Thymus (tissue), 14 donors: ENCODE measurements at places on chromosomes 13 and 19.

DNA sequence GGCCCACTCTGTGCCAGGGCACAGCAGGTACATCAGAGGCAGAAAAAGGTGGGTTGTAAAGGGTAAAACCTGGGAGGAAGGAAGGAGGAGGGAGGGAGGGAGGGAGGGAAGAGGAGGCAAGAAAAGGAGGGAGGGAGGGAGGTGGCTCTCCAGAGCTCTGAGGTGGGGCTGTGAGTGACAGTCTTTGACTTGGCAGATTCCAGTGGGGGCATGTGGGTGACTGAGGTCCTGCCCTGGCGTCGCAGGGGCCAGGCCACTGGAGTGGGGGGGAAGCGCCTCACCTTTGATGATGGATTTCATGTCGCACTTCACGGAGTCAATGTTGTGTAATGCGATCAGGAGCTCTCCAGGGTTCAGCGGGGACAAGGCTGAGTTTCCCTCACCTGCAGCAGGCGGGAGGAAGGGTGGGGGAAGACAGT is 6.0 kb upstream of the RSPH6A start:
- no peak for DNase-seq

DNA sequence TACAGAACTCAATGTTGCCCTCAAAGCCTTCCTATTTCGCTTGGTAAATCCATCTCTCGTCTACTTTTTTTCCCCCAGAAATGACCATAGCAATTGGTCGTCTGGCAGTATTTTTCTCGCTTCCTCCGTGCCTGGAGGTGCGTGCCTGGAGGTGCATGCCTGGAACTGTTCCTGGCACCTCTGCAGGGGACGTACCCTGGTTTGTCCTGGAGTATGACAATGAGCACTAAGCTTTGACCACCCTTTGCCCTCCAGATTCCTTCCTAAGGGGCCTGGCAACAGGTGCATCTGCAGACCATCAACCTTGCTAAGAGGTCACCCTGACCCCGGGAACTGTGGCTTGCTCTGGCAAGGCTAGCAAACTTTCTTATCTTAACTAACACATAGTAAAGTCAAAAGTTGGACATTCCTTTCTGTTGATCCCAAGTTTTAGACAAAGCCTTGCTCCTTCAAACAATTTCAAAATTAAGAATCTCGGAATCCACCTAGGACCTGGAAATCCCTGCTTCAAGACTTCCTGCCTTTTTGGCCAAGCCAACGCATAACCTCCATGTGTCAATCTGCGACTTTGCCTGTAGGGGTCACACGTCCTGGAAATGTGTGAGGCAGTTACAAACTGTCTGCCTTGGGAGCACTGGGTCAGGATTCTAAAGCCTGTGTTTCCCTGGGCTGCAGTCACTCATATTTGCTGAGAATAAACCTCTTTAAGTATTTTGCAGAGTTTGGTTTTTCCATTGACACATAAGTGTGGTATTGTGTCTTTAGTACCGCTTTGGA is 28.8 kb upstream of the TUBGCP3 start:
- no peak for DNase-seq

DNA sequence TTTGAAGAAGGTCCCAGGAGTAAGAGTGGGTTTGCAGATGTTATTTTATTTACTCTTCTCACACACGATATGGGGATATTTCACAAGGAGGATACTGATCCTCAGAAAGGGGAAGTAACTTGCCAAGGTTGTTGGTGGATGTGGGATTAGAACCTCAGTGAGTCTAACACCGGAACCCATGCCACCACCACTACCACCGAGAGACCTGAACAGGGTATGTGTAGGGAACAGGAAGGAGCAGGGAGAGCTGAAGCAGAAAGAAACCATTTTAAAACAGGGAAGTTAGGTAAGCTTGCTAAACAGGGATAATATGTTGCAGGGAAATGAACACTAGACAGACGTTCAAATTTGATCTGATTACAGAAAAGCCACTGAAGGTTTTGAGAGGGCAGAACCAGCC is 11.6 kb upstream of the CEACAM3 start:
- no peak for DNase-seq

- DNase-seq: no peak
Observed at GRCh38 chr19:29616541-29616940, 10.5 kb downstream of the POP4 start.

GRCh38 chr13:43139921-43140320 is 116.5 kb downstream of the DNAJC15 start:
- no peak for DNase-seq

DNA sequence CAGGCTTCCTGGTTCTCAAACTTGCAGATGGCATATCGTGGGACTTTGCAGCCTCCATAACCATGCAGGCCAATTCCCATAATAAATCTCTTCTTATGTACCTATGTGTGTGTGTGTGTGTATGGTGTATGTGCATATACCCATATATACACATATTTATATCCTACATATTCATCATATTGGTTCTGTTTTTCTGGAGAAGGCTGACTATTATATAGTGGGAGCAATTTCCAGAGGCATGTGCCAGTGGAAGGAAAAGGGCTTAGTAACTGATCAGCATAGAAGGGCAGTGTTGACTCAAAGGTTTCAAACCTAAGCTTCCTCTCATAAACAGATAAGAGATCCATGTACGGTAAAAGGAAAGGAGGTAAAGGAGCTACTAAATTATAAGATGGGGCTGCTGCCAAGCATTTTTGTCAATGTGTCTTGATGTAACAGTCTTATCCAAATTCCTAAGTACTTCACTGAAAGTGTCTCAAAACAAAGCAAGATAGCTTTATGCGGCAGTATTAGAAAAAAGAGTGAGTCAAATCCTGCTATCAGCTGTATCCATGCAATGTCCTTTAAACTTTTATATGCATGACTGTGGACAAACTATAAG is 432.1 kb downstream of the TBC1D4 start:
- DNase-seq: no peak

GRCh38 chr13:25707726-25708125 is 336.0 kb downstream of the ATP8A2 start:
- no peak for DNase-seq
